ENCODE measurements at places on chromosomes 7 and 10.

GRCh38 chr10:103712898-103713498 is 142.4 kb downstream of the SH3PXD2A start:
- DNase-seq, result peak; percentile 91

DNA sequence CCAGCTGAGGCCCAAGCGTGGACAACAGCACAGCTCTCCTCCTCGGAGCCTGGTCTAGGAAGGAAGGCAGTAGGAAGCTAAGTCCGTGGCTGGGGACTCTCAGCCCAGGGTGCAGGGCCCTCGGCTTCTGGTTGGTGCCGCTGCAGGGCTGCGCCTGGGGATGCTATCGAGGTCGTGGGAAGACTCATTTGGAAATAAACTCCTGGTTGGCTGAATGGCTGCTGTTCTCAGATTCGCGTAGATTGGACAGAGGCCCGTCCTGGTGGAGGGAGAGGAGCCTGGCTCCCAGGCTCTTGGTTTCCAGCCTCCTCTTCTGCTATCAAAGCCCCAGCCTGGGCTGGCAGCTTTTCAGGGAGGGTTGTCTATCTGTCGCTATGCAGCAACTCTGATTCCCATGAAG is 152.6 kb upstream of the FZD8 start:
- no peak for DNase-seq

- DNase-seq, result no peak
These were observed 39.6 kb downstream of the COPG2 start for GRCh38 chr7:130628901-130629300.

DNA sequence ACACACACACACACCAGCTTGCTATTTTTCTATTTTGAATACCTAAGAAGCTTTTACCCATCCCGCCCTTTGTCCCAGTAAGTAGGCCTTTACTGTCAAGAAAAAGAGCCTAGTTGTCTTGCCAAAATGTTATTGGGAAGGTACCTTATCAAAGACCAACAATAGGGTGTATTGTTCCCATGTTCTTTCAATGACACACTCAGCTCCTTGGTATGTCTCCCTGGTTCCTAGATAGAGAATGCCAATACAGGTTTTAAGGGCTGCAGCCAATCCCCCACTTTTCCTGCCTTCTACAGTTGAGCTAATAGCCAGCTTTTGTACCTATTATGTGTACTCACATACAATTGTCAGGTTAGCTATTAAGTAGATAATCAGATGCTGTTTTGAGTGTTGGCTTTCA is 92.0 kb upstream of the LRRTM3 start:
- DNase-seq, result no peak

DNA sequence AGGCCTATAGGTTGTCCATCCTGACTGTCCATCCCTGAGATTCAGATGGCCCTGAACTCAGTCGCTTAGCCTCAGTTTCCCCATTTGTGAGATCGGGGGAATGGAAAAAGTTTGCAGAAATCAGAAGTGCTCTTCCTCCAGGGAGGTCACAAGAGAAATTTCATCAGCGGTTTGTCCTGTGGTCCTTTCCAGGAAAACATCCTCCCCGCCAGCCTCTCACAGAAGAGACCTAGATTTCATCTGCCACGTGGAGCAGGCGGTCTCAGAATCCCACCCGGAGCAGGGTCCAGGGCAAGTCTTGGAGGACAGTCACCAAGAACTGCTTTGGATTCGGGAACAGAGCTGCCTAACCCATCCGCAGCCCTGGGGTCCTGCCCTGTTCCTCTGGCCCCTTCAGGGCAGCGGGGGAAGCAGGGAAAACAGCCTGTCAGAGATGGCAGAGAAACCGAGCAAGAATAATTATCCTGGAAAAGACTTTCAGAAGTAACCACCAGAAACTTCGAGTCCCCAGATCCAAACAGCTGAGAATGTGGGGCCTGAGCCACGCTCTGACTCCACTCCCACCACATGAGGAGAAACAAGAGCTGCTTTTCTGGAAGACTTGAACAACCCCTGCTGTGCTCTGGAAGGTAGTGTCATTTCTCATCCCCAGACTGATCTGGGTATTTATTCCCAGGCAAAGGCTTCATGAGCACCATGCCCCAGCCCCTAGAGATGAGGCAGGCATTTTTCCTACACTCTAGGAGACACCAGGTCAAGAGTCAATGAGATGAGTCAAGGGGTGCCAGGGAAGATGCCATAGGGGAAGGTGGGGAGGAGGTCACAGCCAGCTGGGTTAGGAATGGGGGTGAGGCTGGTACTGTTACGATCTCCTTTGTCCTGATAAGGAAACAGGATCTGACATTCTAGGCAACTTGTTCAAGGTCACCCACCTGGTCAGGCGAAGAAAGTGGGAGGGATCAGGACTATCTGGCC is 1.1 kb upstream of the TNS3 start:
- DNase-seq, result no peak

GRCh38 chr10:32065856-32066255 is 9.6 kb upstream of the KIF5B start:
- DNase-seq, result no peak

DNA sequence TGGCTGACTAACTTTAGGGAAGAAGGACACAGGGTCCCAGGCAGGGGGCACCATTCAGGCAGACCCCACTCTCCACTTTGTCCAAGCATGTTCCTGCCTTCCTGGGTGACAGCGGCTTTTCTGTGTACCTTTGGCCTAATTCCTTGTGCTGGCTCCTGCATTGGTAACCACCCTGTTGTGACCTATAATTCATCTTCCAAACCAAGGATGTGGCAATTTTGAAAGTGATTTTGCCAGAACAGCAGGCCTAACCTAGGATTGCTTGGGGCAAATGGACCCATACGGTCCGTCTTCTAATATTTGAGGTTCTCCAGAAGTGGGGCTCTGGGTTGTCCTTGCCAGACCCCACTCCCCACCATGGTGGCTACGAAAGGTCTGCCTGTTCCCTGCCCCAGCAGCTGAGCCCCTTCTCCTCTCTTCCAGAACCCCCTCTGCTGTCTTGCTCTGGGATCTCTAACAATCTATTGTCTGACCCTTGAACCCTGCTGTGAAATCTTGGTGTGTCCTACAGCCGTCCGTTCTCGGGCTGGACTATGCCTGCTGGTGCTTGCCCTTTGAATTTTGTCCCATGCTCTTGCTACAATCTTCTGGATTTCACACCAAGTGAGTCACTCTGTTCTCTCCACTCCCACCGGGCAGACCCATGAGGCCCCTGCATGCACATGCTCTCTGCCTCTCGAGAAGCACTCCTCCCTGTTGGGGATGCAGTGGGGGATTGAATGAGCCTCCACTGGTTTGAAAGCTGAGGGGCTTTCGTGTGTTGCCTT is 316.0 kb downstream of the CXCL12 start:
- no peak for DNase-seq

GRCh38 chr7:68015122-68015977 is 1018.7 kb downstream of the TYW1 start:
- DNase-seq, result peak; percentile 52

DNA sequence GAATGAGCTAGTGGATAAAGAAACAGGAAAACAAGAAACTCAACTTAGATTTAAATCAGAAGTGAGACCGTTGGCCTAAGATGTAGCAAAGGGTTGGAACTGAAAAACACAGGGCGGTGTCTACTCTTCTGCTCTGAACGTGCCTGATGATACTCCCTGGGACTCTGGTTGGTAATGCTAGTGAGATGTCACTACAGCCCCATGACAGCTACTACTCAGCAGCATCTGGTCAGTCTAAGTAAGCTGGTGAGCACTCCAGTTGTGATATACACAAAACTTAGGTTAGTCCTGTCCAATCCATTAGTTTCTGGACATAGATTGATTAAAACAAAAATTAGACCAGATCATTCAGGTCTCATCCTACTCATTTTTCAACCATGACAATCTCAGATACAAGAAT is 15.4 kb downstream of the MYPN start:
- no peak for DNase-seq
